Activated CD4-positive, alpha-beta T cell treated with anti-CD3 and anti-CD28 coated beads, Interleukin-2, amount 10 ng/mL, durations not matched to agents 7 days and 5 days (primary cell): ENCODE measurements at places on chromosomes 13 and 19. TPM values are rescaled to one million over a fixed set of nuclear protein-coding genes. Genes with fewer than 3 reads are reported as not detected.

DNA sequence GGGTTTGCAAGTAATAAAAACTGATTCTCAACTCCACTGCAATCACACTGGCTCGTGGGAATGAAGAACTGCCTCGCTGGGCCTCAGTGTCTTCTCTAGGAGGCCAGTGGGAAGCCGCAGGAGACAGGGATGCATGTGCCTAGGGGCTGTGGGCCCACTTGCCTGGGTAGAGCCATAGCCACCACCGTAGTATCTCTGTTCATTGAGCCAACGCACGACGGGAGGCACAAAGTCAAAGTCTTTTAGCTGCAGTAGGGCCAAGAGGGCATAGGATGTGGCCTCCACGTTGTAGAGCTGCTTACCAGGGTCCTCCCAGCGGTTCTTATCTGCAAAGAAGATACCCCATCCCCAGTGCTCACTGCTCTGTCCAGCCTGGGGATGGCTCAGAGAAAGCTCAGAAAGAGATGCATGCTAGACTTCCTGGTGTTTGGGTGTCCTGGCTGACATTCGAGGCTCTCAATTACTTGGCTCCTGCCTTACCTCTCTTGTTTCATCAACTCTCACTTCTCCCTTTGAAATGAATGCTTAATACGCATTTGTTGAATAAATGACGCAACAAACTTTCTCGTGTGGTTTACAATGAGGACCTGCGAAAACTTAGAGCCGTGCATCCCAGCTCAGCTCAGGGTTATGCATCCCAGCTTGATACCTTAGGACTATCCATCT is 16.1 kb upstream of the TNFSF14 start:
- no peak for DNase-seq

DNA sequence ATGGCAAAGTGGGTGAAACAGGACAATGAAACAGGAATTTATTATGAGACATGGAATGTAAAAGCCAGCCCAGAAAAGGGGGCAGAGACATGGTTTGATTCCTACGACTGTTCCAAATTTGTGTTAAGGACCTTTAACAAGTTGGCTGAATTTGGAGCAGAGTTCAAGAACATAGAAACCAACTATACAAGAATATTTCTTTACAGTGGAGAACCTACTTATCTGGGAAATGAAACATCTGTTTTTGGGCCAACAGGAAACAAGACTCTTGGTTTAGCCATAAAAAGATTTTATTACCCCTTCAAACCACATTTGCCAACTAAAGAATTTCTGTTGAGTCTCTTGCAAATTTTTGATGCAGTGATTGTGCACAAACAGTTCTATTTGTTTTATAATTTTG is 8.6 kb downstream of the CLN5 start:
- DNase-seq: no peak

The NPAS1 gene
- not detected for total RNA-seq

The ZNF444 gene
- 26.5 TPM for total RNA-seq

- DNase-seq: no peak
These were observed 266.8 kb downstream of the KCNRG start for GRCh38 chr13:50282016-50282415.
